ENCODE measurements at places on chromosomes 2 and 18. TPM values are rescaled to one million over a fixed set of nuclear protein-coding genes. Genes with fewer than 3 reads are reported as not detected.

- H3K27ac ChIP-seq, result no peak overlapping the region
- DNase-seq, result no peak
- H3K36me3 ChIP-seq, result no peaks in the 10 kb centered on the region
- no peaks in the 10 kb centered on the region for H3K4me1 ChIP-seq
- H3K27me3 ChIP-seq, result no peaks in the 10 kb centered on the region
These were observed 14.2 kb upstream of the SKA1 start for GRCh38 chr18:50360611-50361010.

DNA sequence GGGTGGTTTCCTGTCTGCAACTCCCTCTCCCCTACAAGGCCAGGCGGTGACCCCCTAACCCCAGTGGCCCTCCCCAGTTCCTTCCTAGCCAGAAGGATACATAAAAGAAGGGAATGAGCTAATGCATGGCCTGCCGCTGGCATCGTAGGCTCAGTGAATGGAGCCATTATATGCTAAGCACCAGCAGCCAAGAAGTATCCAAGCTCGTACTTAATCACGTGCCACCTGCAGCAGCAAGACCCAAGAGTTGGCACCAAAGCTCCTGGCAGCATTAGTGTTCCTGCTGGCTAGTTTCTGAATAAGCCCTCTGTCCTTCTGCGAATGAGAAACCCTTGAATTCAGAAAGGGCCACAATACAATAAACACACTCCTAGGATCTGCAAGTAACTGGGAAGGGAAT is 4.3 kb downstream of the DBI start:
- H3K36me3 ChIP-seq, result peaks cover 28% of the 10 kb centered on the region
- no peak for DNase-seq
- H3K4me3 ChIP-seq, result no peak overlapping the region
- no peak overlapping the region for H3K27ac ChIP-seq
- H3K4me1 ChIP-seq, result no peaks in the 10 kb centered on the region

DNA sequence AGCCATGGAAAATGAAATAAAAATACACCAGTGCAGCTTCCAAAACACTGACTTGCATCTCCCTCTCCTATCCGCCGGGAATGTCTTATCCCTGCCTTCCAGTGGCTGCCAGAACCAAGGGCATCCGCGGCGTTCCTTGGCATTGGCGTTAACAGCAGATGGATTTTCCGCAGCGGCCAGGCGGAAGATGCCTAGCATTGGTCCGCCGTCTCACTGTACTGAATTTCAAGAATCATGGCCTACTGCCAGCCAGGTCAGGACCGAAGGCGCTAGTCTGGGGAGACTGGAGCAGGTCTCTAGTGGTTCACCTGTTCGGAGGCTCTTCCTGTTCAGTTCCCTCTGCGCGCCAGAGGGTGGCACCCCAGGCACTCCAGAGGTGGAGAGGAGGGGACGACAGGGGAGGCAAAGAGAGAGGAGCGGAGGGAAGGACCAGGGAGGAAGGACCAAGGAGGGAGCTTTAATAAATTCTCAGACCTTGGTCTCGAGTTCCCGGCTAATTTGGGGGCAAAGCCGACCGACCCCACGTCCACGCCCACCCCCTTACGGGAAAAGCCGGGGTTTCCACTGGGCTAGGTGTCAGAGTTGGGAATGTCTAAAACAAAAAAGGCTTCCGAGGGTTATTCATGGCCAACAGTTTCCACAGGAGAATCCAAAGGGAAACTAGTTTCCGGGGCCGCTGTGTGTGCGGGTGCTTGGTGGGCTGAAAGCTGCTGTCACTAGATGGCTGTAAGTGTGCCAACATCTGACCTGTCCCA is 3.7 kb upstream of the BCL2L11 start:
- peak; percentile 90 for DNase-seq
- peaks cover 6% of the 10 kb centered on the region for H3K4me1 ChIP-seq
- H3K36me3 ChIP-seq, result no peaks in the 10 kb centered on the region
- H3K27me3 ChIP-seq, result peaks cover 7% of the 10 kb centered on the region
- H3K4me3 ChIP-seq, result peak overlapping the region; percentile 82

GRCh38 chr2:34670482-34670881 is 1071.4 kb upstream of the FAM98A start:
- DNase-seq, result no peak
- H3K4me3 ChIP-seq, result no peak overlapping the region
- H3K36me3 ChIP-seq, result no peaks in the 10 kb centered on the region
- no peaks in the 10 kb centered on the region for H3K4me1 ChIP-seq
- H3K27me3 ChIP-seq, result no peaks in the 10 kb centered on the region
- no peak overlapping the region for H3K27ac ChIP-seq

DNA sequence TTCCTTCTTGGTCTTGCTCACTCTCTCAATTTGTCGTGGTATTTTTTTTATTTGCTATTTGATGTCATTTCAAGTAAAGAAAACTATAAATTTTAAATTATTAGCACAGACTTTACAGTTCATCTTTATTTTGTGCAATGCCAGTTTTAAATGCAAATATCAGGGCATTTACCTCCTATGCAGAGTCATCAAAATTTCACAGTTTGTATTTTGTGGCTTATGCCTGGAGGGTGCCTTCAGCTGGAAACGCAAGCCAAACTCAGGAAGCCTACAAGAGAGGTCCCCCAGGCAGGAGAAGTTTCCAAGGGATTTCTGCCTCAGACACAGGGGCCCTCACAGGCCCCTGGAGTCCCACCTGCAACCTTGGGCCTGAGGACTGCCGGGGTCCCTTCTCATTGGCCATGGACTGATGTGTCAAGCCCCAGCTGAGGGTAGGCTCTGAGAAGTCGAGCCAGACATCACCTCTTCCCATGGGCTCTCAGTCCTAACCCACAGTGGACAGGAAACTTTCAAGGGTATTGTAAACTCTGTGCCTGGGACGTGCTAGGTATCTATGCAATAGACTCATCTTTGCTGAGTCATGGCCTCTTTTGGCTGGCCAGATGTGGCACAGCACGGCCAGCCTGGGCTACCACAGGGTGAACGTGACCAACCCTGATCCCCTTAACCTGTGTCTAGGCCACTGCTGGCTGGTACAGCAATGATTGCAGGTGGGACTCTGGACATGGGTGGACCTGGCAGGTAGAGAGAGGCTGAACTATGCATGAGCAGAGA is 236.5 kb downstream of the CELF4 start:
- H3K27me3 ChIP-seq, result no peaks in the 10 kb centered on the region
- no peak overlapping the region for H3K27ac ChIP-seq
- H3K4me3 ChIP-seq, result no peak overlapping the region
- no peaks in the 10 kb centered on the region for H3K36me3 ChIP-seq
- H3K4me1 ChIP-seq, result no peaks in the 10 kb centered on the region
- DNase-seq, result no peak

GRCh38 chr2:174080672-174081121 is 115.5 kb upstream of the SP3 start:
- no peak overlapping the region for H3K27ac ChIP-seq
- H3K36me3 ChIP-seq, result no peaks in the 10 kb centered on the region
- DNase-seq, result no peak
- no peaks in the 10 kb centered on the region for H3K4me1 ChIP-seq
- no peak overlapping the region for H3K4me3 ChIP-seq

Gene KIF5C
- 3.4 TPM for total RNA-seq

Gene MALL
- 213 TPM for total RNA-seq

Gene CXCR1
- total RNA-seq, result not detected
